ENCODE measurements at places on chromosomes 7 and 10.

GRCh38 chr7:39414224-39415035 lies 151.8 kb upstream of the YAE1 start:
- DNase-seq = peak; percentile 2

GRCh38 chr10:43355749-43356371 lies 15.6 kb upstream of the FXYD4 start:
- DNase-seq = no peak

GRCh38 chr10:49296836-49297235 lies 2.1 kb upstream of the C10orf71 start:
- DNase-seq = no peak

DNA sequence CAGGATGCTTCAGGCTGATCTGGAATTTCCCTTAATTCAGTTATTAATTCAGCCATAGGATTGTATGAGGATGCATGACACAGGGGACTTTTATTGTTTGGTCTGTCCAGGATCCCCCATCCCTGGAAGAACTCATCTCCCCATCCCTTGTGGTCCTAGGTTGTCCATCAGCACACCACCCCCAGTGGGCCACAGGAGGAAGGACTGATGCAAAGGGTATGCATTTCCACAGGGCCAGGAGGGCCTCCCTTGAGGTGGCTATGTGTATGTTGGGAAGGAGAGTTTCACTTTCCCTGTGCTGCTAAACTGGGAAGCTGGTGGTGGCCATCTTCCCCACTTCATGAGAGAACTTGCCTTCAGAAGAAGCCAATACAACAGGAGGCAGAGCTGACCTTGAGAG lies 44.6 kb upstream of the GRB10 start:
- DNase-seq = no peak

GRCh38 chr7:30698481-30698880 lies 16.2 kb upstream of the CRHR2 start:
- DNase-seq = no peak

DNA sequence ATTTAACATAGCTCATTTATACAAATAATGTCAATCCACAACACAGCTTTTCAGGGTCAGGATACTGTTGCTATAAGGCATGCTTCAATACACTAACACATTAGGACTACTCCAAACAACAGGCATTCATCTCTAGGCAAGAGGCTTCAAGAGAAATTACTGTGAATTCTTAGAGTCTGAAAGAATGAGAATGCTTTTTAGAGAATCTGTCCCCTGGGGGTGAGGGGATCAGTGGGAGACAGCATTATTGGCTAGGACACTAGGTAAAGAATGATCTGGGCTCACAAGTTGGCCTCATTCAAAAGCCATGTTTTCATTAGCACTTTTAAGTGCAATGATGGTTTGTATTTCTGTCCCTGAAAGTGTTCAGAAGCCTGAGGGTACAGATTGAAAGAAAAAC lies 132.6 kb downstream of the SEMA3D start:
- DNase-seq = no peak

GRCh38 chr7:14407246-14408015 lies 418.0 kb upstream of the ETV1 start:
- DNase-seq = no peak

- DNase-seq = no peak
These were observed 21.8 kb downstream of the PWWP2B start for GRCh38 chr10:132418527-132419416.

DNA sequence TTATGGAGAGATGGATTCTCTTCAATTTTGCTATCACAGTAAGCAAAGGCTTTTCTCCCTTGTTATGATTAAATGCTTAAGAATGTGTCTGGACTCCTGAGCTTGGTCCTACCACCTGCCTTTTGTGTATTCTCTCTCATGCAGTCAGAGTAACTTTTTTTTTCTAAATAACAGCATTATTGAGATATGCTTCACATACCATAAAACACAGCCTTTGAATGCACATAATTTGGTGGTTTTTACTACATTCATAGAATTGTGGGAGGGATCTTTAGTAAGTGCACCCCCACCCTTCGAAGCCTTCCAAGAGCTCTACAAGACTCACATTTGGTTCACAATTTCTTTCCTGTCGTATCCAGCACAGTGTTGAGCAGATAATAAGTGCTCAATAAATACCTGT lies 175.5 kb downstream of the ADAM12 start:
- no peak for DNase-seq

DNA sequence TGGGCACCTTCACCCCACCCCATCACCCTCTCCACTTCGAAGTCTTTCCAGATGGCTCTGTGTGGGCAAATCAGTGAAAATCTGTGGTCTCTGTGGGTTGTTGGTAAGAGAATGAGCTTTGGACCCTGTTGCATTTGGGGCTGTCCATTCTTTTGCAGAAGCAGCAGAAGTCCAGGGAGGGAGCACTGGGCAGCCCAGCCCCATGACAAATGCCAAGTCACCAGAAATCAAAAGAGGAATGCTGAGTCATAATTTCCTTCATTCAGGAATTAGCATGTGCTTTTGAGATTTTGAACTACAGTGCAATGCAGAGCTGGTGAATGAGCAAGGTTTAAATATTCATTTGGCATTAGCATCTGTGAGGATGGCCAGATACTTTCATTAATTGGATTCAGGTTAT lies 556.2 kb downstream of the LRMDA start:
- DNase-seq = no peak

Data from activated T-helper 9 cell treated with anti-CD3 and anti-CD28 coated beads, Interleukin-2, amount 50 U/mL, for 16 hours (primary cell).